ENCODE measurements at places on chromosomes 12 and 14.

DNA sequence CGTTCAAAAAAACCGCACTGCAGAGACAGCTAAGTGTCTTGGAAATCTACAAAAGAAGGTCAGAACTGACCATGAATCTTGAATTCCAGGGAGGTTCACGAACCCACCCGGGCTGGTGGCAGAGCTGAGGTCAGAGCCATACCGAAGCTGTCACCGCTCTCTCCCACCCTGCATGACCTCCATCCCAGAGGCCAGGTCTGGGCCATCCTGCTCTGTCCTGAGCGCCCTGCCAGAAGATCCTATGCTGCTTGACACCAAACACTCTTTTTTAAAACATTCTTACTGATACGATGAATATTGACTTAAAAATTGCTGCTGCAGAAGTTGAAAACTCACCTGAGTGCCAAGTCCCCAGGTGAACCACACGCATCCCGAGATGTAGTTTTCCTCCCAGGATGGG is 329.1 kb upstream of the FKBP4 start:
- DNase-seq = no peak

DNA sequence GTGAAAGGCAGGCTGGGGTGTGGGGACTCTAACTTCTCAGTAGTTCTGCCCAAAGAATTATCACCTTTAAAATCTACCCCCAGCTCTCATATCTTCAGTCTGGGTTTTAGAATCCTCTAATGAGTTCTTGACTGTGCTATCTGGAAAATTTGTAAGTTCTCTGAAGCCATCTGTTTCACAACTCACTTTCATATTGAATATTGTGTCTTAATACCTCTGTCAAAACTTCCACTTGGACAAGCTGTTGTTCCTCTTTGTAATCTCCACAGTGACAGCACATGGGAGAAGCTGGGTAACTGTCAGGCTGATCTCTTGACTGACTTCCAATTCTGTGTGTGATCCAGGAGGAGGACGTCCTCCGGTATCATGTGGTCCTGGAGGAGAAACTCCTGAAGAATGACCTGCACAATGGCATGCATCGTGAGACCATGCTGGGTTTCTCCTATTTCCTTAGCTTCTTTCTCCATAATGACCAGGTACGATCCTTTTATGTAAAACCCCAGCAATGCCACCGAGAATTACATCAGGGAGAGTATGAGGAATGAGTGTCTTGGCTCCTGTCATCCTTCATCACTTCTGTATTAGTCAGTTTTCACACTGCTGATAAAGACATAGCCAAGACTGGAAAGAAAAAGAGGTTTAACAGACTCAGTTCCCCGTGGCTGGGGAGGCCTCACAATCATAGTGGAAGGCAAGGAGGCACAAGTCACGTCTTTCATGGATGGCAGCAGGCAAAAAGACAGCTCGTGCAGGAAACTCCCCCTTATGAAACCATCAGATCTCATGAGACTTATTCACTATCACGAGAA is 111.9 kb downstream of the STAB2 start:
- DNase-seq = no peak

DNA sequence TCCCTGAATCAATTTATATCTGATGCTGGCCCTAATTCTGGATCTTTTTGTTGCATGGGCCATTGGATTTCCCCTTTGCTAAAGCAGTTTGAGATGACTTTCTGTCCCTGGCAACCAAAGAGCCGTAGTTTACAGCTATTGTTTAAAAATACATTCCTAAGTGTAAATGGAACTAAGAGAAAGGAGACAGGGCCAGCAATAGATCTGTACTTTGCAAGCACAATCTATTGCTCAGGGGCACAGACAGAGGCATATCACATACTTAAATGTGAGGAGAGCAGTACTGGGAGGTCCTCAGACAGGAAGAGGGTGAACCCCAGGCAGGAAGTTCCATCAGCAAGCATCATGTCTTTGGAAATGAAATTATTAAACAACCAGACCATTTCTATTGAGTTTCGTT is 126.6 kb downstream of the ZFP36L1 start:
- DNase-seq = no peak

- DNase-seq = no peak
Observed at GRCh38 chr12:76024942-76025600, 6.5 kb downstream of the PHLDA1 start.

- DNase-seq = no peak
Observed at GRCh38 chr12:120284381-120284780, 7.3 kb downstream of the RNU4-2 start.

GRCh38 chr14:90345239-90345557 is 13.5 kb upstream of the NRDE2 start:
- no peak for DNase-seq

GRCh38 chr14:104486222-104486923 is 93.2 kb upstream of the C14orf180 start:
- DNase-seq = no peak

Data from substantia nigra (tissue), 51 donors.